Motor neuron (in vitro differentiated cells): ENCODE measurements at places on chromosomes 5 and 9.

DNA sequence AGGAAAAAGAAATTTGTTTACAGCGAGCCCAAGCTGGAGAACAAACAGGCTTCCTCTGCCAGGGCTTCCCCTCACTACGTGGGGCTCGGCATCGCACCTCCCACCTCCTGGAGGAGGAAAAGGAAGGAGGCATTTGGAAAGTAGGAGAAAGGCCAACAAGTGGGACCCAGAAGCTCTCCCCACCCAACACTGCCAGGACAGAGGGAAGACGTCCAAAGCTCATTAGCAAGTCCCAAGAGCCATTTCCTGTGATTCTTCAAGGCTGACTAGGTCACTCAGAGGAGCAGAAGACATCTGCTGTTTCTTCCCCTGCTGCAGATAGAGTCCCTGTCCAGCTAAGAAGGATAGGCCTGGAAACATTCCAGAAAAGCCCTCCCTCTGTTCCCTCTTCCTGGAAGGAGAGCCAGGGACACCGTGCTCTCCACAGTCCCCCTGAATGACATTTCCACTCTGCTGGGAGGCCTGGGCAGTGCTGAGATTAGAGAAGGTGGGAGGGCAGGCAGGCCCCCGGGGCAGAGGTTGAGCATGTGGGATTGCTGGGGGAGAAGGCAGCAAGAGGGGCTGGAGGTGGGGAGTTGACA, 57.0 kb upstream of the NEURL1B start:
- peak; percentile 57 for ATAC-seq

DNA sequence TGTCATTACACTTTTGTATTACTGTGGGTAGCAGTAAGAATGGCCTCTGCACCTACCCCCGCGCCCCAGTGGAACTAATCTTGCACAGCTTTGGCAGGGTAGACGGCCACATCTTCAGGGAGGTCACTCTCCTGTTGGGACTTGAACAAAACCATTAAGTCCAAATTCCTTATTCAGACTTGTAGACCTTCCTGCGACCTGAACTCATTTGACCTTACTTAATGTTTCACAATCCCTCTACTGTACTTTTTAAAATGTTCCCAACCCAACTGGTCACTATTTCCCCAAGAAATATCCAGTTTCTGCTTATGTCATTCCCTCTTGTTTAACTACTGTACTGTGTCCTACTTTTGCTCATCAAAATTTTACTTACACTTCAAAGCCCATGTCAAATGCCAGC, 5.3 kb upstream of the FAM120AOS start:
- ATAC-seq, result no peak

GRCh38 chr9:2559192-2560152, 62.1 kb upstream of the VLDLR start:
- ATAC-seq, result peak; percentile 99

DNA sequence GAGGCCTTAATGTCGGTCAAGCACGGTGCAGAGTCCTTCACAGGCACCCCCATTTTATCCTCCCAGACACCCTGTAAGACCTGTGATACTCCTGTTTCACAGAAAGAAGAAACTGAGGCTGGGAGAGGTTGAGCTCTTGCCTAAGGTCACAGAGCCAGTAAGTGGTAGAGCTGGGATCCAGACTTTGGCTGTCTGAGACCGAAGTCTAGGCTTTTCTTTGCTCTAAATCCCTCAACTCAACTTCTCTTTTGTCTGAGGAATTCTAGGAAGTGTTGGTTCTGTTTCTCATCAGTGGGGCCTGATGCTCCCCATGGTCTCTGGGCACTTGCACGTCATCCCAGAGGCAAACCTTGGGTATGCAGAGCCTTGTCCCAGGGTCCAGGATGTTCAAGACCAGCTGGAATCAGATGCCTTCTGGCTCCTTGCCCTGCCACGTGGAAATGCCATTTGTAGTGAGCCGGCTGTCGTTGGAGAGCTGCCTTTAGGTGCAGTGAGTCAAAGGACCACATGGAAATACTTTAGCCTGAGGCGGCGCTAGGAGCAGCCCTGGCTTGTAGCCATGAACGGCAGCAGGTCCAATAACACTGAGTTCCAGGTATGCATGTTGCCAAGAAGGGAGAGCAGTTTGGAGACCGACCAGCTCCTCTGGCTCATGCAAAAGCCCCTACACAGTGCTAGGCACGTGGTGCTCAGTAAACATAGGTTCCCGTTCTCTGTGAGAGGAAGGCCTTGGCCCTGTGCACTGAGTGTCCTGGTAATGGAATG, 9.2 kb downstream of the DCANP1 start:
- peak; percentile 30 for ATAC-seq

DNA sequence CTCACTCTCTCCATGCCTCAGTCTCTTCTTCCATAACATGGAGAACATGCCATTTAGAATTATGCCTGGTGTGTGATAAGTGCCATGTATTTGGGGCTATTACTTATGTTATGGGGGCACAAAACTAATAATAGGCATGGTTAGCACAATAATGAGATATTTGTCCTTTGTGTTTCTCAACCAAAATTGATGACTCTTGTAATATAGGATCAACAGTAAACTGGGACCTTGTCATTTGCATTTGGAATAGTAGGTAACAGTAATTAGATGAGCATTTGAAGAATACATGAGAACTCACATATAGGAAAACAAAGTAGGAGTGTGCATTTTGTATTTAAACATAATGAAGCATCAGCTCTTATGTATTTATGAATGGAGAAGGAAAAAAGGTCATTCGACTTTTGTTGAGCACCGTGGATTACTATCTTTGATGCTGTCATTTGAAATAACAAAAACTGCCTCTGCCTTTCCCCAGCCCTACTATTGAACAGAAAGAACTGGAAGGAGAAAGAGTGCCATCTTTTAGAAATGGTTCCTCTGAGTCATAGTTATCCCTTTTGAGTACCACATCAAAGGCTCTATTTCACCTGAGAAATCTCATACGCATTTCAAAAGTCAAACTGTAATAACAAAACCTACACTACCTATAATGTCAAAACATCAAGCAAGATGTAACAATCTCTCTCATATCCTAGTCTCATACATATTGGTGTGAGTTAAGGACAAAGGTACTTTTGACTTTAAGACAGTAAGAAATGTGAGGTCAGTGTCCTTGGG, 655.2 kb downstream of the PDE4D start:
- no peak for ATAC-seq

DNA sequence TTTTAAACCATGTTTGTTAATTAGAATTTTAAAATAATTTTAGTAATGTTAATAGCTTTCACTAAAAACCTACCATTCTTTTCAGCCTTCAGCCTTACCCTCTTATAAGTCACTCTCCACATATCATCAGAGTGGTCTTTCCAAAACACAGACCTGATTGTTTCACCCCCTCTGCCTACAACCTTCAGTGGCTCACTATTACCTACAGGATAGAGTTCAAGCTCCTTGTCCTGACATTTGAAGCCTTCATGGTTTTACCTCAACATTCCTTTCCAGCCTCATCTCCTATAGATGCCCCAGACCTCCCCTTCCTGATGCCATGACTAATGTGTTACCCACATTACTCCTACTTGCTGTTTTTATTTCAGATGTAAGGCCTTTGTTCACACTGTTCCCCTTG, 27.8 kb upstream of the STRBP start:
- ATAC-seq, result no peak

- no peak for ATAC-seq
Measured at GRCh38 chr5:65861830-65862241, 64.5 kb upstream of the ERBIN start.

GRCh38 chr5:74934949-74935751, 69.0 kb upstream of the FAM169A start:
- ATAC-seq, result no peak

GRCh38 chr5:68222310-68222709, 6.8 kb downstream of the PIK3R1 start:
- ATAC-seq, result no peak

DNA sequence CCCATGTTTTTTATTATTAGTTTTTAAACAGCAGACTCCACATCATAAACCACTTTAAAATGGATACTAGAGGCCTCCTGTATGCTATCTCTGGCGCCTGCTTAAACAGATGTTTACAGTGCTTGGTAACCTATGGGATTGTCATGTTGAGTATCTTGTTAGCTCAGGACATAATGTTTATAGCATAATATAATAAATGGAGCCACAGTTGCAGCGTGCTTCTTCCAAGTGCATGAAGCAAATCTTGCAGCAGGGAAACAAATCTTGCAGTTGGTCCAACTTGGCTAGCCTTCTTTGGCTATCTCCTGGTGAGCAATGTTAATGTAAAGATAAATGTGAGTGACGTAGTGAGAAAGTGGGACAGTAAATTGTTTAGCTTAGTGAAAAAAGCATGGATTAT, 2.8 kb downstream of the GHR start:
- no peak for ATAC-seq

GRCh38 chr9:134066913-134067851, 644 bp downstream of the BRD3 start:
- ATAC-seq, result peak; percentile 9

DNA sequence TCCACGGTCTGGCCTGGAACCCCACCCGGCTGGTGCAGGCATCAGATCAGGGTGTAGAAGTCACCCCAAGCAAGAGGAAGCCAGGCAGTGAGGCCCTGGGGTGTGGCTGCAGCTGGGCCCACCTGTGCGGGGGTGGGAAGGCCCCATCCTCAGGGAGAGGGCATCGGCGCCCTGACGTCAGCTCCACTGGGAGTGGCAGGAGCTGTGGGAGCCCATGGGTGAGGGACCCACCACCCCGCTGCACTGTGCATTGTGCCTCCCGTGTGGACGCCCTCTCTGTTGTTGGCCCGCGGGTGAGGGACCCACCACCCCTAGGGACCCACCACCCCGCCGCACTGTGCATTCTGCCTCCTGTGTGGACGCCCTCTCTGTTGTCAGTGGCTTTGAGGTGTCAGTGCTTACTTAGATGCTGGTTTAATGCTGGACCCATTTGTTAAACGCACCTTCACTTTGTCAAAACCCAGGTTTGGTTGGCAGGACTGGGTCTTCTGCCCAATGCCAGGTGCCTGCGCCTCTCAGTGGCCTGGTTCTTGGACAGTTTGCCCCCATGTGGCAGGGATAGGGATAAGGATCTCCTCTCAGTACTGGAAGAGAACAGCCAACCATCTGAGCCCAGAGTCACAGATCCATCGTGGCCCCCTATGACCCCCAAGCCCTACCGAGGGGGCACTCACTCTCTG, 6.9 kb upstream of the EXOC3 start:
- ATAC-seq, result peak; percentile 26
